ENCODE measurements at places on chromosomes 5 and 9. TPM values are rescaled to one million over a fixed set of nuclear protein-coding genes. Genes with fewer than 3 reads are reported as not detected.
A peak's percentile ranks its signal among the peaks of the same experiment; 100 is the strongest.

The ST8SIA4 gene
- 0.06 TPM for total RNA-seq

- H3K4me1 ChIP-seq = no peaks in the 10 kb centered on the region
- H3K4me3 ChIP-seq = no peak overlapping the region
- no peak overlapping the region for H3K27ac ChIP-seq
- DNase-seq = peak; percentile 60
These were observed 132.1 kb downstream of the AP3B1 start for GRCh38 chr5:78162253-78162862.

The SLC6A18 gene
- not detected for total RNA-seq

GRCh38 chr5:138541511-138542179 is 1.4 kb downstream of the ETF1 start:
- H3K36me3 ChIP-seq = no peaks in the 10 kb centered on the region
- peak overlapping the region; percentile 95 for H3K27ac ChIP-seq
- H3K4me3 ChIP-seq = peak overlapping the region; percentile 77
- peaks cover 45% of the 10 kb centered on the region for H3K4me1 ChIP-seq

DNA sequence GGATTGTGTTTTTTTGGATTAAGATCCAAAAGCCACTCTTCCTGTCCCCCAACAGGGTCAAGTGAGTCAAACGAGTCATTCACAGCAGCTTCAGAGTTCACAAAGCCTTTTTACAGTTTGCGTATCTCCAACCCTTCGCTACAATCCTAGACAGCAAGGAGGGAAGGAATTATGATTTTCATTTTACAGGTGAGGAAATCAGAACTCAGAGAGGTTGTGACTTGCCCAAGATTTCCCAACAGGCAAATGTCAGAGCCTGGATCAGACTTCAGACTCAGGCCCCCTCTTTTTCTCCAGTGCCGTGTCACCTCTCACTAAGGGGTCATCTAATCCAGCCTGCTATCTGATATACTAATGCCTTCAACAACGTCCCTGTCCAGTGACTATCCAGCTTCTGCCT is 72.1 kb upstream of the XPA start:
- no peaks in the 10 kb centered on the region for H3K36me3 ChIP-seq
- no peak overlapping the region for H3K27ac ChIP-seq
- H3K27me3 ChIP-seq = no peaks in the 10 kb centered on the region
- no peaks in the 10 kb centered on the region for H3K4me1 ChIP-seq
- DNase-seq = no peak

- peaks cover 6% of the 10 kb centered on the region for H3K36me3 ChIP-seq
- H3K4me1 ChIP-seq = no peaks in the 10 kb centered on the region
- no peaks in the 10 kb centered on the region for H3K27me3 ChIP-seq
- DNase-seq = no peak
- H3K4me3 ChIP-seq = no peak overlapping the region
These were observed 16.2 kb downstream of the PCDH12 start for GRCh38 chr5:141941779-141942178.

The SVEP1 gene
- total RNA-seq = 2.8 TPM

DNA sequence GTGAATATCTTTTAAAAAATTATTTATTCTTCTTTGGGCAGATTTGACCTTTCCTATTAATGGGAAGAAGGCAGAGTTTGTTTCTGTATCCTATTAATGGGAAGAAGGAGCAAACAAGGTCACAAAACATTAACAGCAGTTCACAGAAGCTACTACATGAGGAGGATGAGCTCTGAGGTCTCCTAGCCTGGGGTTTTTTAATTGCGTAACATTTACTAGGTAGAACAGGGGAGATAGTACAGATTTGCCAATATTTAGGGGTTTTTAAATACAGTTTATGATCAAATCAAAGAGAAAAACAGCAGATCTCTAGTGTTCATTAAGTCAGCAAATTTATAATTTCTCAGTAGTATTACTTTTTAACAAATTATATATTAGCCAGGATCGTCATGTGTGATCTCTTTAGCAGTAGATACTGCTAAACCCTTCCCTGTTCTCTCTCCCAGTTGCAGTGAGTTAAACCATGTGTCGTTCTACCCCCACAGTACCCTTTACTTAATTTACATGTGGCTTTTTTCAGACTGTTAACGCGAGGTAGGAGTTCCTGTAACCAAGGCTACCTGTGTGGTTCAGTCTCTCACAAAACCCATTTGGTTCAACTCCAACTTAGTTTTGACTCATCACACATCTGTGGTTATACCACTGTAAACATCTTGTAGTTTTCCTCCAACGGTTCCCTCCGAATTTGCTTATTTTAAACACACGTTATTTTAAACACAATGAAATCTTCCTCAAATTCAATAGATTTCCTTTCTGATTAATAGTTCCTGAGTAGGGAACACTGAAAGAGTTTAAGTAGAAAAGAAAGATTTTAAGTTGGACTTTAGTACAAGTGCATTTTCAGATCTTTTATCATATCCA is 13.3 kb downstream of the SLC25A46 start:
- H3K4me1 ChIP-seq = no peaks in the 10 kb centered on the region
- no peaks in the 10 kb centered on the region for H3K27me3 ChIP-seq
- no peak overlapping the region for H3K27ac ChIP-seq
- H3K36me3 ChIP-seq = peaks cover 23% of the 10 kb centered on the region
- H3K4me3 ChIP-seq = no peak overlapping the region

- H3K27ac ChIP-seq = no peak overlapping the region
- no peaks in the 10 kb centered on the region for H3K27me3 ChIP-seq
- no peak for DNase-seq
- no peak overlapping the region for H3K4me3 ChIP-seq
- no peaks in the 10 kb centered on the region for H3K36me3 ChIP-seq
These were observed 66.3 kb upstream of the PRRC1 start for GRCh38 chr5:127451096-127451495.

Measured in cardiac muscle cell (in vitro differentiated cells and primary cell).